ENCODE measurements at places on chromosomes 2 and 18.

- no peak for DNase-seq
Observed at GRCh38 chr18:78637442-78638402, 341.9 kb upstream of the SALL3 start.

GRCh38 chr2:127893033-127893432 lies 7.3 kb upstream of the AMMECR1L start:
- DNase-seq, result no peak

GRCh38 chr2:44770221-44771195 lies 171.0 kb upstream of the SIX3 start:
- no peak for DNase-seq

- no peak for DNase-seq
Observed at GRCh38 chr2:38948995-38949394, 59.3 kb downstream of the ARHGEF33 start.
